ENCODE measurements at places on chromosomes 3 and 15. TPM values are rescaled to one million over a fixed set of nuclear protein-coding genes. Genes with fewer than 3 reads are reported as not detected.

GRCh38 chr15:30882849-30883433 lies 20.8 kb upstream of the FAN1 start:
- DNase-seq, result no peak

GRCh38 chr3:22887664-22888291 lies 315.3 kb upstream of the UBE2E2 start:
- DNase-seq, result no peak

GRCh38 chr15:33584797-33585196 lies 274.0 kb downstream of the RYR3 start:
- DNase-seq, result no peak

DNA sequence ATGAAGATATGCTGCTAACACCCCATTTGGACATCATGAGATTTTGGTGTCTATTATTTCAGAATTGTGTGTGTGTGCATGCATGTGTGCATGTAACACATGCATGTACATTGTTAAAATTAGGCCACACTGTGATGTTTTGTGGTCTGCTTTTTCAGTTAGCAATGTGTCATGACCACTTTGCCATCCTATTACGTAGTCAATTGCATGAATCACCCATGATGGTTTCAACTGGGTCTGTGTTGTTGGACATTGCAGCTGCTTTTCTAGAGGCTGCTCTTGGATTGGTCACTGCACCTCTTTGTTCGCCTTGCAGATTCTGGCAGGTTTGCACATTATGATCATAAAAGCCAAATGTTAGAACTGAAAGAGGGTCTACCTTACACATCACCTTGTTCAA lies 101.0 kb upstream of the THBS1 start:
- no peak for DNase-seq

GRCh38 chr3:63438826-63439371 lies 160.8 kb downstream of the SYNPR start:
- DNase-seq, result no peak

GRCh38 chr3:194259982-194260766 lies 91.0 kb downstream of the CPN2 start:
- no peak for DNase-seq

GRCh38 chr3:114207768-114208167 lies 28.9 kb upstream of the DRD3 start:
- DNase-seq, result no peak

- DNase-seq, result no peak
Observed at GRCh38 chr15:45729141-45729540, 94.3 kb downstream of the SQOR start.

DNA sequence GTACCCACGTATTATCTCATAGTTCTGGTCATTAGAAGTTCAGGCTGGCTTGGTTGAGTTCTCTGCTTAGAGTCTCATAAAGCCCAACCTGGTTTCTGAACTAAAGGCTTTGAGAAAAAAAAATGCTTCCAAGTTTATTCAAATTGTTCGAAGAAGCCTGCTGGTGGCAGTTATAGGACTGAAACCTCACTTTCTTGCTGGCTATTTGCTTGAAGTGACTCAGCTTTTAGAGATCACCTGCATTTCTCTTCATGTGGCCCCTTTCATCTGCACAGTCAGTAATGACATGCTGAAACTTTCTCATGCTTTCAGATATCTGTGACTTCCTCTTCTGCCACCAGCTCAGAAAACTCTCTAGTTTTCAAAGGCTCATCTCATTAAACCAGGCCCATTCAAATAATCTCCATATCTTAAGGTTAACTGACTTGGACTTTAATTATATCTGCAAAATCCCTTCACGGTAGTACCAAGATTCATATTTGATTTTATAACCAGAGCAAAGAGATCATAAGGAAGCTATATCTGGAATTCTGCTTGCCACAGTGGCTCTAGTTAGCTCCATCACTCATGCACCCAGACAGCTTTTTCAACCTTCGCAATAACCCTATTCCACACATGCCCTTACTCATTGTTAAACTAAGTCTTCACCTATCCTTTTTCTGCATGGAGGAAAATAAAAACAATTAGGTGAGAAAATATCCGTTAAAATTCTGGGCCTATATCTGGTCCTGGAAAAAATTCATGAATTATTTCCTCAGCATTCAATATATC lies 433.8 kb upstream of the CBLB start:
- DNase-seq, result no peak

DNA sequence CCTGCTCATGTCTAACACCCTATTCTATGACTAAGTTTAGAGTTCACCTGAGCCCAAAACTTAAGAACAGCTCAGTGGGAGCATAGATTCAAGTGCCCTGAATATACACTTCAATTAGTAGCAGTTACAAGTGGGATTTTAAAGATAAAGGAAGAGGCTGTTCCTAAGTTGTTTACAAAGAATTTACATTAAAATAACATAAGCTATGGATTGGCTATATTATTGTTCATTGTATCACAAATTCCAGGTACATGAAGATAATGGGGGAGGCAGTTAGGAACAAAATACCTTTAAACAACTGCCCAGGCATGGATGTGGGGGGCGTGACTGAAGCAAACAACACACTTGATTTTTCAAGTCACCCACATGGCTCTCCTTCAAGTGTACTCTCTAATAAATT lies 52.7 kb downstream of the ROPN1B start:
- DNase-seq, result no peak

- no peak for DNase-seq
Observed at GRCh38 chr15:32676169-32676568, 34.7 kb downstream of the SCG5 start.

DNA sequence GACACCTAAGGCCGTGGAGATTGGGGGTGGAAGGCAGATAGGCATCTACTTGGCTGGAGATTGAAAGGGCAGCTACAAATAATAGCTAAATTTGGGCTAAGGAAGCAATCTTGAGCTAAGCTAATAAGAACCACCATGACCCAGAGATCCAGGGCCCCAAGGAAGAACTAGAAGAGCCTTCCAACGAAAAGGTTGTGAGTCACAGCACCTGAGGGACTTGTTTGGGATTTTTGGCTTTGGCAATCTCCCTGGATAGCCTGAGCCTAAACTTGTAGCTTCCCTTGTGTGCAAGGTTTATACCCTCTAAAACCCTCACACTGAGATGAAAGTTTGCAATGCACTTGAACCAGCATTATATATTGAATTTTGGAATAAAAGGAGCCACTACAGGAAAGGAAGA lies 364.0 kb upstream of the IL12A start:
- DNase-seq, result no peak

DNA sequence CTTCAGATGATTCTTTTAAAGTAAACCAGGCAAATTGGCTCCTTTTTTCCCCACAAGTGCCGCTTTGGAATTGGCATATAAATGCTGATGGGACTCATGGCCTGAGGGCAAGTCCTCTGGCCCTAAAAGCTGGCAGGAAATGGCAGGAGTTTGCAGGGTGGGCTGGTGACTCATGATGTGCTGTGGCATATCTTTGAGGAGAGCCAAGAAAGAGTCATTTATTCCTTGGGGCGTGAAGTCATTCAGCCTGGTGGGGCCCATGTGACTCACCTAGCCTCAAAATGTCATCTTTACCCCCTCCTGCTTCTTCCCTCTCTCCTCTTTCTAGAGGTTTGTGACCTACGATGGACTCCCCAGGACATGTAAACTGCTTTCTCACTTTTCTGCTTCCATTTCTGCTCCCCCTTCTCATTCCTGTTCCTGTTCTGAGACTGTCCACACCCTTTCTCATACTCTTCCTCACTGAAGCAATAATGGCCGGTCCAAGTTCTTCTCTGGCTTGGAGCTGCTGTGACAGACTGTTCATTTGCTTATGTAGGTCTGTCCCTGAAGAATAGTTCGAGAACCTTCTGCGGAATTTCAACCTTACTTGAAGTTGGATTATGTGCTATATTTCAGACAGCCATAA lies 326.1 kb downstream of the SATB1 start:
- no peak for DNase-seq

GRCh38 chr3:29144807-29145206 lies 136.1 kb upstream of the RBMS3 start:
- DNase-seq, result no peak

DNA sequence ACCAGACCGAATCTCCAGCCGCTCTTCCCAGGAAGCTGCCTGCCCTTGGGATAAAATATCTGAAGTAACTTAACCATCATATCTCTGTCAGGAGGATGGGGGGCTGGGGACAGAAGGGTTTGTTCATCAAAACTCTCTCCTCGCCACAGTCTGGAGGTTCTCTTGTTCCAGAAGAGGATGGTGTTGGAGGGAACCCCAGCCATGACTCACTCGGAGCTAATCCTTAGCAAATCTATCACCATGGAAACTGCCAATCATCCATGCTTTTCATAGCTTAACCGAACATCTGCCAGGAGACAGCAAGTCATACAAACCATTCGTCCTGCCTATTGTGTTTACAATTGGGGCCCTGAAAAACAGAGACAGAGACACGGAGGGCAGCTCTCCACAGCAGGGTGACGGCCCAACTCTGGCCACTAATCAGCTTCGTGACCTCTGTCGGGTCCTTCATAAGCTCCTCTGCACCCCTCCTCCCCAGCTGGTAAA lies 73.8 kb upstream of the HEG1 start:
- peak; percentile 92 for DNase-seq

GRCh38 chr3:60055765-60056164 lies 1005.9 kb upstream of the CFAP20DC start:
- no peak for DNase-seq

DNA sequence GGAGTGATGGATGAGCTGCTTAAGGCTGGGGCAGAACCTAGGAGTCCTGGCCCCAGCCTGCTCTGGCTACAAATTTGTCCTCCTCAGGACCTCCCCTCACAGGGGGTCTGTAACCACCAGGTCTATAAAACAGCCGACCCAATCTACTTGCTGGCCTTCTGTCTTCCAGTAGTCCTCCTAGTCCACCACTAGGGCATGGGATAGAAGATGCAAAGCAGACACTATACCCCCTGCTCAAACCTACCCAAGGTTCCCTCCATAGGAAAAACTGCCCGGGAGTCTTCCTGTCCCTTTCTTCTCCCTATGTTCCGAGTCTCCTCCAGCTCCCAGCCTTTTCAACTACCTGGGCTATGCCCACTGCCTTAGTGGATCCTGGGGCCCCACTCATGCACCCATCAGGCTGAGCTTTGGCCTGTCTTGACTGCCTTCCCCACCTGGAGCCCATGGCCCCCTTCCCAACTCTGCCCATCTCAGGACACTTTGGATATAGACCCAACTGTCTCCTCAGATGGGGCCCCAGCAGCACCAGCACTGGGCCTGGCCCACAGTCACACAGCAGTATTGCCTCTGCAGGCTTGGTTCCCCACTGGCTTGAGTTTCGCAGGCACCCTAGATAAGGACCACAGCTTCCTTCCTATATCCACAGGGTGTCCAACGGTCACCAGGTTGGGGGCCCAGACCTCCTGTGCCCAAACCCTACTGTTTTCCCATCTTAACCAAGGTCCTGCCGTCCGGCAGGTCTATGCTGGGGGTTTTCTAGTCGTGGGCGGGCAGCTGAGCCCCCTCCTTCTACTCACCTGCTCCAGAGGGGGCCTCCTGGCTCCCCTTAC lies 1.1 kb downstream of the HYAL3 start:
- no peak for DNase-seq

GRCh38 chr15:59569477-59569876 lies 42.1 kb upstream of the GCNT3 start:
- no peak for DNase-seq

DNA sequence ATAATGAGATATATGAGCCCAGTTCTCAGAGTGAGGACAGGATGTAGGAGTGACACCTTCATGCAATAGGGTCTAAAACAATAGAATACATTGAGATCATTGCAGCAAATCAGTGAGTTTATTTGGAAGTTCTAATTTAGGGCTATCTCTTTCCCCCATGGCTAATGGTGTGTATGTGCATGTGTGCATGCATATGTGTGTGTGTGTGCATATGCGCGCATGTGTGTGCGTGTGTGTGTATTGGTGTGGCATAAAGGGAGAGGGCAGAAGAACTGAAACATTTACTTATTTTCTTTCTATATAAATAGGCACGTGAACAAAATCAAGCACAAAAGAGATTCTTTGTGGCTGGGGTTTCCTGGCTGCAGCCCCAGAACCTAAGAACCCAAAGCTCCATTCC lies 115.7 kb upstream of the VEPH1 start:
- DNase-seq, result no peak

- peak; percentile 77 for DNase-seq
Observed at GRCh38 chr3:51099794-51100535, 285.1 kb upstream of the MANF start.

GRCh38 chr3:194604837-194605236 lies 28.4 kb downstream of the TMEM44 start:
- DNase-seq, result no peak

DNA sequence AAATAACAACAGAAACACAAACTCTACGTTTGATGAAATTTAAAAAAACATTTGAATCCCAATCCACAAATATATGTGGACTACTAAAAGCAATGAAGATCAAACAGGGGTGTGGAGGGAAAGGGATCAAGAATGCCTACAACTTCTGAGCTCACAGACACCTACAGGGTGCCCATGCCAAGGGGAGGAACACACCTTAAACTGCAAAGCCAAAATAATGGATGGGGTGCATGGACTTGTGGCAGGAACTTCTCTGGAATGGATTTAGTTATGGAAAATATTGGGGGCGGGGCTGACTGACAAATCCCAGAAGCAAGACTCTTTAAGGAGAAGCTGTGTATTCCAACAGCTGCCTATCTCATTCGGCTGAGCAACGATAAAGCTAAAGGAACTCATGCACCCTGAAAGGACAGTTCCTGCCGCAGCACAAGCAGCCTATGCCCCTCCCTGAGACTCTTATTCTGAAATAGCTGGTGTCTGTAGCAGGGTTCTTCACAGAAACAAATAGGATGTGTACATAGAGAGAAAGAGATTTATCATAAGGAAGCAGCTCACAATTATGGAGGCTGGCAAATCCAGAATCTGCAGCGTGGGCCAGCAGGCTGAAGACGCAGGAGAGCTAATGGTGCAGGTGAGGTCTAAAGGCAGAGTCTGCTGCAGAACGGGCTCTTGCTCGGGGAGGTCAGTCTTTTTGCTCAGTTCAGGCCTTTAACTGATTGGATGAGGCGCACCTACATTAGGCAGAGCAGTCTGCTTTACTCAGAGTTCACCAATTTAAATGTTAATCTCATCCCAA lies 24.5 kb upstream of the PLA2G4D start:
- DNase-seq, result no peak

GRCh38 chr15:61327019-61327631 lies 98.0 kb upstream of the RORA start:
- no peak for DNase-seq

- no peak for DNase-seq
Observed at GRCh38 chr15:85518979-85519761, 138.8 kb downstream of the AKAP13 start.

- no peak for DNase-seq
Observed at GRCh38 chr3:112888381-112889085, 41.9 kb upstream of the CD200R1L start.

DNA sequence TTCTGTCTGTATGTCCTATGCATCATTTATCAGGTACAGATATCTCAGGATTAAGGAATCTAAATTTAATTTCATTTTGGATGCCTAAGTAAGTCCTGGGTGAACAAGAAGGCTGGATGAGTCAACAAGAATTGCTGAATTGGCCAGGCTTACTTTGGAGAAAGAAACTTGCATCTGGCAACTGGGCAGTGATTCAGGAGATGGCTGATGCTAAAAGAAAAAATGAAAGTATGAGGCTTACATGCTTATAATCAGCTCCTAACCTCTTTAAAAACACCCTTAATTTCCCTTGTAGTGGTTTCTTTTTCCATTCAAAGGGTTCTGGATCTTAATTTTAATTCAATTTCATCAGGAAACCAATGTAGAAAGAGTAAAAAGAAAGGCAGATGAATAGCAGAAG lies 228.8 kb upstream of the PEX5L start:
- no peak for DNase-seq

Gene CORO2B
- 7.2 TPM for total RNA-seq

Gene FBXL2
- total RNA-seq, result 10.1 TPM

Gene DTWD1
- total RNA-seq, result 49.1 TPM

Gene MITF
- total RNA-seq, result 25.9 TPM

Gene SLC51A
- not detected for total RNA-seq

Gene CCDC39
- total RNA-seq, result 0.65 TPM

Gene KCNMB2
- total RNA-seq, result not detected

Gene PDHB
- 60.4 TPM for total RNA-seq

Gene CHL1
- 4.9 TPM for total RNA-seq
